ENCODE measurements at places on chromosomes 1 and 21.

DNA sequence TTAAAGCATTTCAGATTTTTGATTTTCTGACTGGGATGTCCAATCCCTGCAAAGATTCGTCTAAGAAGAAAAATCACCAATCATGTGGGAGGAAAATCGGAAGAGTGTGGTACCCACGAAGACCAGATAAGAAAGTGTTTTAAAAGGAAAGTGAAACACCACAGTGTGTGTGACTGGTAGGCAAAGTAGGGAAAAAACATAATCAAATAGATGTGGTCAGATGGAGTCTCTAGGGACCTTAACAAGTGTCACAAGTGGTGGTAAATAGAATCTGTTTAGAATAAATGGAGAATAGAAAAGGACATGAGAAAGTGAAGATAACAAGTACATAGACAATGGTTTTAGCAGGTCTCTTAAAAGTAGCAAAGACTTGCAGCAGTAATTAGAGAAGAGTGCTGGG, 154.6 kb downstream of the SLC30A10 start:
- DNase-seq: no peak

GRCh38 chr1:12666141-12666735, 22.4 kb downstream of the AADACL4 start:
- DNase-seq: no peak

- DNase-seq: no peak
Observed at GRCh38 chr1:209648931-209649776, 3.1 kb downstream of the LAMB3 start.

DNA sequence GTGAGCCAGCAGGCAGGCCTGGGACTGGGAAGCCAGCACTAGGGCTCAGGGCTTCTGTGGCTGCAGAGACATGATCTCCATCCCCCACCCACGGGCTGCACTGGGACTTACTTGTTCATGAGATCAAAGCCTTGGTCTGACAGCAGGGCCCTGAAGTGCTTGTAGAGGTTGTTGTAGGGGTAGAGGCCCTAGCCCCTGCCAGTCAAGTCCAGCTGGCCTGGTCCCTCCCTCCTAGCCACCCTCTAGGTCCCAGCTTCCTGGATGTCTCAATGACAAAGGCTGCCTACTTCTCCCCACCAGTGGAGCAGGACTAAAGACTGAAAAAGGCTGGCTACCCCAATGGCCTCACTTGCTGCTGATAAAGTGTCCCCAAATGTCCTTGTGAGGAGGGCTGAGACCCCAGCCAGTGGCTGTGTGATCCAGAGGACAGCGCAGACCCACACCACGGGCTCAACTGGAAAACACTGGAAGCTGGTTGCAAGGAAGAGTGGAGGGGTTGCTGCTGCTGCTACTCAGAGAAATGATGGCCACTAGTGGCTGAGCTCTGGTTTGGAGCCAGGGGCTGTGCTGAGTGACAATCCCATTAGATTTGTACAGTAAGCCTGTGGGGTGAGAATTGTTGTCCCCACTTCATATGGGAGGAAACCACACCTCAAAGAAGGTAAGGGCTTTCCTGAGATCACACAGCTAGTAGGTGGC, 1.4 kb downstream of the HTR1D start:
- no peak for DNase-seq

DNA sequence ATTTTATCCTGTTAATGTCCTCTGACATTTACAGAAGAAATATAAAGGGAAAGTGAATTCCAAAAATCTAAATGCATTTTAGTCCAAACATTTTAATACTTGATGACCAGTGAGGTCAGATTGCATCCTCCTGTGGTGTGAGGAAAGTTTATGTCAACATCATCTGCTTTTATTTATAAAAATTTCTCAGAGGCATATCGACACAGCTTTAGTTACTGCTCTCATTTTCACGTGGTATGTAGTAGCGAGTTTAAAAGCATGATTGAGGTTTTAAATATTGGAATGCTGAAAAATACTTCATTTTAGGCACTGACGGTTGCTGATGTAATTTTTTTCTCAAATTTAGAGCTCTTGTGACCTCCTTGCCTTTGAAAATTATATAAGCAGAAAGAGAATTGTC, 234.8 kb downstream of the HMCN1 start:
- DNase-seq: no peak

DNA sequence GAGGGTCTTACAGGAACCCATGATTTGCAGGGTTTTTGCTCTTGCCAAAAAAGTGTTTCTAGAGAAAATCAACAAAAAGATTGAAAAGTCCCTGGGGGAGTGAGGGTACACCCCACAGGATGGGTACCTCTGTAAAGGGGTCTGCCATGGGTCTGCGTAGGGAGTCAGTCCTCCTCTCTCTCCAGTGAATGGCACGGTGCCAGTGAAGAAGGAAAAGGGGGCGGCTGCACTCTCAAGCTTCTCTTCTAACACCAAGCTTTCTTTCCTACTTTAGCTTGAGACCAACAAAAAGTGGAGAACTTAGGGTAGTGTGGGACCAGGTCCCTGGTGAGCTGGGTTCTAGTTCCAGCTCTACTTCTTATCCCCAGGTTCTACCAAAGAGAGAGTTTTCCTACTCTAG, 87.4 kb downstream of the GLUL start:
- no peak for DNase-seq

DNA sequence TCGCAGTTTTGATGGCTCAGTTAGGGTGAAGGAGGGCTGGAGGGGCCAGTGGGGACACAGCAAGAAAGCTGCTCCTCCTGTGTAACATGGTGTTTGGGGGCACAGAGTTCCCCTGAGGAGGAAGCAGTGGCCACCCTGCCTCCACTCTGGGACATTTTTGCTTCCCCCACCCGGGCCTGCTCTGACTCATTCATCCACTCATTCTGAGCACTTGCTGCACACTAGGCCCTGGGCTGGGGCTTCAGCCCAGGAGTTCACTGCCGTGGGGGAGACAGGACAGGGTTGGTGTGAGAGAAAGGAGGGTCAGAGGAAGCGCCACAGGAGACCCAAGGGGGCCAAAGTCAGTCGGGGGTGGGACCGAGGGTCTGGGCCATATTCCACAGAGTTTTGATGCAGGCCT, 41.4 kb upstream of the ACOT11 start:
- no peak for DNase-seq

DNA sequence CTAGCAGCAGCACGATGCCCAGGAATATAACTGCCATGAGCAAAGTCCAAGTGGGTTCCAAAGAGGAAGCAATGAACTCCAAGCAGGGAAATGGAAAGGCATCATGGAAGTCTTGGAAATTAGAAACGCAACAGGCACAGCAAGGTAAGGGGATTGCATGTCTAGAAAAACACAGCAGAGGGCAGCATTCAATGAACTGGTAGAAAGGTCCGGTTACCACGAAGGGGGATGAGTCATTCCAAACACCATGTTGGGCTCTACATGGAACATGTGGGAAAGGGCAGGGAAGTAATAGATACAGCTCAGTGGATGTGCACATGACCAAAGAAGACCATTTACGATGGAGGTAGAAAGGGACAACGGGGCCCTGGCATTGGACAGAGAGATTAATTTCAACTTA, 36.4 kb downstream of the RXRG start:
- no peak for DNase-seq

DNA sequence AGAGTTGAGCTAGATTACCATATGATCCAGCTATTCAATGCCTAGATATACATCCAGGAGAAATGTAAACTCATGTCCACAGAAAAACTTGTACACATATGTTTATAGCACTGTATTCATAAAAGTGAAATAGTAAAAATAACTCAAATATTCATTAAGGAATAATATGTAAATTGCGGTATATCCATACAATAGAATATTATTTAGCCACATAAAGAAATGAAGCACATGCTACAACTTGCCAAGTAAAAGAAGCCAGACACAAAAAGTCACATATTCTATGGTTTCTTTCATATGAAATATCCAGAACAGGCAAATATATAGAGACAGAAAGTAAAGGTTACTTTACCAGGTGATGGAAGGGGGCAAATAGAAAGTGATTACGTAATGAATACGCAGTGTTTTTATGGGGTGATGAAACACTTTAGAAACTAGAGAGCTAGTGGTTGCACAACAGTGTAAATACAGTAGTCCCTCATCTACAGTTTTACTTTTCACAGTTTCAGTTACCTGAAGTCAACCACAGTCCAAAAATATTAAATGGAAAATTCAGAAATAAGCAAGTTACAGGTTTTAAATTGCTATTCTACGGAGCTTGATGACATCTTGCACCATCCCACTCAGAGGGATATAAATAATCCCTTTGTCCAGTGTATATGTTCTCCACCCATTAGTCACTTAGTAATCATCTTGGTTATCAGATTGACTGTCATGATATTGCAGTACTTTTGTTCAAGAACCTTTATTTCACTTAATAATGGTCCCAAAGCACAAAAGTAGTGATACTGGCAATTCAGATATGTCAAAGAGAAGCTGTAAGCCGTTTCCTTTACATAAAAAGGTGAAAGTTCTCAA, 62.3 kb downstream of the ZNF644 start:
- no peak for DNase-seq

- no peak for DNase-seq
Observed at GRCh38 chr1:159152031-159152430, 19.4 kb upstream of the CADM3 start.
